ENCODE measurements at places on chromosomes 1 and 21.
A peak's percentile ranks its signal among the peaks of the same experiment; 100 is the strongest.

DNA sequence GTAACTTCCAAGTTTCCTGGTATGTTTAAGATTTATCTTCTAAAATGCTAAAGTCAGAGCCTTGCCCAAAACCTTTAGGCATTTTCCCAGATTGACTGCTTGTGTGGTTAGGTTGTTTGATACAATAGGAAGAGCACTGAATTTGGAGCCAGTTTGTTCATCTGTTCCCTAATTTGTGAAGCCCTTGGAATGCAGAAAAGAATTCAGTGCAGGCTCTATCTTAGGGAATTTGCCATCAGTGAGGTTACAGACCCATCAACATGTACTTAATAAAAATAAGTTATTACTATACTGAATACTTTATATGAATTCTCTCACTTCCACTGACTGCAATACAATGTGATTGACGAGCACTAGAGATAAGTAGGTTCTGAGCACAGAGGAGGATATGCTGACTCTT lies 120.2 kb downstream of the PIK3R3 start:
- no peak for DNase-seq

GRCh38 chr1:43273708-43274107 lies 3.9 kb downstream of the TMEM125 start:
- no peak for DNase-seq

- DNase-seq, result no peak
Measured at GRCh38 chr21:45225741-45226327, 61.9 kb downstream of the POFUT2 start.

- no peak for DNase-seq
Measured at GRCh38 chr1:204723131-204723787, 37.7 kb upstream of the LRRN2 start.

DNA sequence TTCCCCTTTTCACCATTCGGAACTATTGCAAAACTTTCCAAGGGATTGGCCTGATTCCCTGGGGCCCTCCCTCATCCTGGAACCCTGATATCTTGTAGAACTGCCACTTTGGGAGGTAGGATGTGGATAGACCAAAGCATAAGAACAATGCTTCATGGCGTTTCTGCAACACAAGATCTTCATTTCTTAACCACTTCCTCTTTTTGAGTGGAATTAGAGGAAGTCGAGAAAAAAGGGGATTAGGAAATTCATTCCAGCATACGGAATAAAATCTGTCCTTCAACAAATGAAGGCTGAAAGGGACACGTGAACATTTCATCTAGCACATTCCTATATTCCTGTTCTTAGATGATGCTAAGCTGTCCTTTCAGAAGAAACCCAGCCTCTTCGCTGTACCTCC lies 149.3 kb downstream of the HUNK start:
- DNase-seq, result no peak

DNA sequence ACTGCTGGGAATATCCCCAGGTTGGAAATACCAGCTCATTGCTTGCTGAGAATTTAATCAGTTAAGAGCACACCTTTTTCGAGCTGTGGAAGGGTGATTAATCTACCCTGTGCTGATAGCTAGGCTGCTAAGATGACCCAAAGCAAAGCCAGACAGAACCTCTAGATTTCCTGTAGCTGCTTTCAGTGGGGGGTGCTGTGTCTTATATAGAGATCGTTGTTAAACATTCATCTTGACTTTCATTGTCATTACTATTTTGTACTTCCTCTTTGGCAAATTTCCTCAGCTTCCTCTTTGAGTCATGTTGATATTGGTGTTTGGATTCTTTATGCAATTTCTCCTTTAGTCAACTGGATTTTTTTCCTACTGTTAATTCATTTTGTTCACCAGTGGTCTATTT lies 155.3 kb downstream of the DISC1 start:
- DNase-seq, result peak; percentile 83
